ENCODE measurements at places on chromosomes 6 and 20.

GRCh38 chr20:52251136-52251700, 59.6 kb upstream of the ZFP64 start:
- DNase-seq = no peak

- no peak for DNase-seq
Observed at GRCh38 chr6:75618437-75618836, 16.8 kb downstream of the SENP6 start.

- peak; percentile 78 for DNase-seq
Observed at GRCh38 chr6:150016324-150017185, 8.8 kb downstream of the RAET1L start.

GRCh38 chr6:41021832-41022231, 17.2 kb downstream of the UNC5CL start:
- DNase-seq = no peak

- DNase-seq = no peak
Observed at GRCh38 chr20:10040070-10040975, 5.5 kb downstream of the ANKEF1 start.

- DNase-seq = no peak
Observed at GRCh38 chr6:7058250-7058923, 49.4 kb upstream of the RREB1 start.

Measured in memory B cell (primary cell).